ENCODE measurements at places on chromosomes 11 and 22.

- no peak for DNase-seq
Observed at GRCh38 chr11:70779433-70780245, 381.3 kb downstream of the CTTN start.

DNA sequence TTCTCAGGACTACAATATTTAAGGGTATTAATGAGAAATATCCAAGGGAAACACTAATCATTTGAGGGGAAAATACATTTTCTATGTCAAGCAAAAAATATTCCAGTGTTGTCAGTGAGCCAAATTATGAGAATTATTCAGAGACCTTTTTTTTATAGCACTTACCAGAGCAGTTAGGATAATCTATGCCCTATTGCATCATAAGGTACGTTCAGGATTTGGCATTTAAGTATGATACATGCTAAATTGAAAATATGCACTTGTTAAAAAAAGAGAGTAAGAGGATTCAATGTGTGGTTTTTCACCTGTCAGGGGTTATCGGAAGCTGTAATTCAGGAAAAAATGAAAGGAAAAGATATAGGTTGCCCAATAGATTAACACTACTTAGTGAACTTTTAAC lies 17.2 kb upstream of the MPPED2 start:
- no peak for DNase-seq

- DNase-seq, result no peak
Observed at GRCh38 chr22:31244046-31244942, 32.2 kb downstream of the LIMK2 start.

- DNase-seq, result no peak
Observed at GRCh38 chr22:20178075-20178914, 27.4 kb upstream of the CCDC188 start.
